LHCN-M2 (cell line): ENCODE measurements at places on chromosomes 6 and 20. TPM values are rescaled to one million over a fixed set of nuclear protein-coding genes. Genes with fewer than 3 reads are reported as not detected.
A peak's percentile ranks its signal among the peaks of the same experiment; 100 is the strongest.

The PTCRA gene
- not detected in 2 replicates for total RNA-seq

The HMGN4 gene
- total RNA-seq = 72.8 and 96.6 TPM in 2 replicates

The ZNF343 gene
- 10.3 and 10.6 TPM in 2 replicates for total RNA-seq

The TFAP2C gene
- not detected in 2 replicates for total RNA-seq

The NFATC2 gene
- total RNA-seq = 0.06 TPM in 2 replicates

The LHFPL5 gene
- total RNA-seq = 0.17 TPM in 1 of 2 replicates, not detected in the other

- no peak for DNase-seq
These were observed 244.8 kb upstream of the KCNG1 start for GRCh38 chr20:51267679-51268078.

DNA sequence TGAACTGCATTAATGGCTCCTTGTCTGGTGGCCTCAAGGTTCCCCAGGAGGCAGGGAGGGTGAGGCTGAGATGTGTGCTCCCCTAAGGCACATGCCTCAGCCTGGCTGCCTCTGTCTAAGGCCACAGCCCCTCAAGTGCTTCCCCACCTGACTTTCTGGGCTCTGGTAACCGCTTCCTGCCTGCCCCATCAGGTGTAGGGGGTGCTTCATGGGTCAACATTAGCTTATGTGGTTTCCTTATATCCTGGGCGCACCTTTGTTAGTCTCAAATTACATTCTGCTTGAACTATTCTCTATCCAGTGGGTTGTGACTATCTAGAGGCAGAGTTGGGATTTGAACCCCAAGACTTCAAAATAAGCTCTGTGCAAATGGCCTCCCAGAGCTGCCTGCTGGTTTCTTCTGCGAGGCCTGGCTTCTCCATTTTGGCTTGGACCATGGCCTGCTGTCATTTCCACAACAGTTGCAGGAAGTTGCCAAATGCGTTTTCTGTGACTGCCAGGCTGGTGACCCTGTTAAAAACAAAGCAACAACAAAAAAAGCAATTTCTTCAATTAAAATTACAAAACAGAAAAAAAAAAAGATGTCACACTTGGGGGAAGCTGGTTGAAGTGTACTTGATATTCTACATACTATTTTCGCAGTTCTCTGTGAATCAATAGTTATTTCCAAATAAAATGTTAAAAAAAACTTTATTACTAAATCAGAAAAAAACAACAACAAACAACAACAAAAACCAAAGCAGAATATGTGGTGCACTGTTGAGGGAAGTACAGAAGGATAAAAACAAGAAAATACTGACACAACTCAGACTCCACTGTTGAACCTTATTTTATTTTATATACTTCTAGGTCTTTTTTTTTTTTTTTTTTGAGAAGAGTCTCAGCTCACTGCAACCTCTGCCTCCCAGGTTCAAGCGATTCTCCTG is 20.0 kb upstream of the ZNFX1 start:
- no peak for DNase-seq

- no peak for DNase-seq
These were observed 11.0 kb upstream of the HINT3 start for GRCh38 chr6:125945378-125946141.

DNA sequence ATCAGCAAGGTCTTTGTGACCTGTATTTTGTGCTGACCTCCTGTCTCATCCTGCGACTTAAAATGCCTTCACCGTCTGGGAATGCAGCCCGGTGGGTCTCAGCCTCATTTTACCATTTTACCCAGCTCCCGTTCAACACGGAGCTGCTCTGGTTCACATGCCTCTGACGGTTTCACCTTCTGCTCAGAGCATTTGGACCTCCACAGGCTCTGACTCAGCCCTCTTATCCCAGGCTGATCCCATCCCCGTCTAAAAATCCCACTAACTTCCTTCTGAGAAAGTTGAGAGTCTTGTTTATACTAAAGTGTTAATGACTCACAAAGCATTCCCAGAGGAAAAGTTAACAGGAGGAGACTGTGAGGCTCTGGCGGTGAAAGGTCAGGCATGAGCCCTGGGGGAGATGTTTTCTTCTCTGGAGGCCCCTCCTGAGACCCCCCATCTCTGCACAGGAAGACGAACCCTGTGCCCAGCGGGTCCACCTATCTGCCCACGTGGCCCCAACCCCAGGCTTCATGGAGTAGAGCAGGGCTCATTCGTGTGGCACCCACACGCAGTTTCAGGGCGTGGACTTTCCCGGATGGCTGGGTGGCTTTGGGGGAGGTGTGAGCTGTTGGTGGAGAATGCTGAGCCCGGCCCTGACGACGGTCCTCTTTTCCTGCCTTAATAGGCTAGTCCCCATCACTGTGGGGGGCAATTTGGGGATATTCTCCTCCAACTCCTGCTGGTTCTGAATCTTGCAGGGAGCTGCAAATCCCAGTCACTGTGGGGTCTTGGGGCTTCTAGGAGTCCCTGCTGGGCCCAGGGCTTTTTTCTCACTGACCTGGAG is 3.3 kb upstream of the BIRC7 start:
- DNase-seq = peak; percentile 88

DNA sequence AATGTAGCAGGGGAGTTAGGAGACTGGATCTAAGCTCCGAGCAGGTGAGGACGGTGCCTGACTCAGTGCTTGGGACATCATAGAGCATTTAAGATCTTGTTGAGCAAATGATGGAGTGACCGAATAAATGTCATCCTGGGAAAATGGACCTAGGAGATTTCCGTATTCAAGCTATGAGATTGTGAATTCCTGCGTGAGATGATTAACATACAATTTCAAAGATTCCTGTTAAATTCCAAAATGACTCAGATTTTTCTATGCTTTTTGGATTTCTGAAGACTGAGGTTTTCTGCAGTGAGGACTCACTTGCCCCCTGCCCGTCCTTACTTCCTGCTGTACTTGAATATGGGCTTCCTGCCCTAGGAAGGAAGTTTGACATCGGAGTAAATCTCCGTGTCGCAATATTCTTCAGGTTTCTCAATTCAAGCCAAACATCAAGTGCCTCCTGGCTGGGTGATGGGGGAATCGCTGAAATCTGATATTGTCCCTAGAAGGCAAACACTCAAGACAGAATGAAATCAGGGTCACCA is 5.2 kb downstream of the SYTL3 start:
- peak; percentile 74 for DNase-seq
